ENCODE measurements at places on chromosomes 4 and X.

- no peak for DNase-seq
- no peak overlapping the region for H3K27ac ChIP-seq
- H3K36me3 ChIP-seq = no peaks in the 10 kb centered on the region
- no peaks in the 10 kb centered on the region for H3K4me1 ChIP-seq
Measured at GRCh38 chrX:29376584-29376983, 789.3 kb downstream of the IL1RAPL1 start.

DNA sequence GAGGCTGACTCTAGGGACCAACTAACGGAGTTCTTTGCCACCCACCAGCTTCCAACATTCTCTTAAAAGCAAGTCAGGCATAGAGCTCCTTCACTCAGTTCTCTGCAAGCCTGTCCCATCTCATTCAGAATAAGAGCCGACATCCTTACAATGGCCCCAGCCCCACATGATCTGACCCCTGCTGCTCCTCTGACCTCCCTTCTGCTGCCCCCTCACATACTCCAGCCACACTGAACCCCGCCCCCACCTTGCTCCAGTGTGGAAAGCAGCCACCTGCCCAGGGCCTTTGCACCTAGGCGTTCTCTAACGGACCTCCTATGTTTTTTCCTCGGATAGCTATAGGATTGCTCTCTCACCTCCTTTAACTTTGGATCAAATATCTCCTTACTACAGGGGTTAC is 143.2 kb upstream of the ETNPPL start:
- H3K27ac ChIP-seq = no peak overlapping the region
- H3K27me3 ChIP-seq = no peaks in the 10 kb centered on the region
- no peak for DNase-seq

GRCh38 chr4:128416921-128417320 is 129.3 kb upstream of the PGRMC2 start:
- H3K27me3 ChIP-seq = no peaks in the 10 kb centered on the region
- no peaks in the 10 kb centered on the region for H3K4me1 ChIP-seq
- no peak overlapping the region for H3K27ac ChIP-seq
- H3K4me3 ChIP-seq = no peak overlapping the region

GRCh38 chr4:111393781-111394180 is 751.5 kb upstream of the FAM241A start:
- no peaks in the 10 kb centered on the region for H3K4me1 ChIP-seq
- H3K4me3 ChIP-seq = no peak overlapping the region
- no peak overlapping the region for H3K27ac ChIP-seq
- no peaks in the 10 kb centered on the region for H3K27me3 ChIP-seq
- no peak for DNase-seq
- no peaks in the 10 kb centered on the region for H3K36me3 ChIP-seq

DNA sequence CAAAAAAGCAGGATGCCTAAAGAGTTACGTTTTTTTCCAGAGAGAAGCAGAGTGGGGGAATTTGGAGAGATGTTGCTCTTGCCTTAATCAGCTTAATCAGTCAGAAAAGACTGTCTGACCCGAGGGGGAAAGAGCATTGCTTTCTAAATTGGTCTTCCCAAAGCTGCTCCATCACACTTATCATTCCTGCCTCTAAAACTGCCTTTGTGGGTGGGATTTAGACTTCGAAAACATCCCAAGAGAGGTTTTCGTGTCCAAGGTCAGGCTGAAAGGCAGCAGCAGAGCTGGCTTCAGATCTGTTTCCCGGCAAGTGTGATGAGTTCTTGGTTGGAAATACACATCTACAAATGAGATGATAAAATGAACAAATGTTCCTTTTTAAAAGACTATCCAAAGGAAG is 155.2 kb downstream of the SH2D1A start:
- H3K27ac ChIP-seq = no peak overlapping the region
- H3K4me3 ChIP-seq = no peak overlapping the region
- no peak for DNase-seq
- no peaks in the 10 kb centered on the region for H3K36me3 ChIP-seq
- no peaks in the 10 kb centered on the region for H3K4me1 ChIP-seq
